Mesenteric fat pad (tissue), 1 donor: ENCODE measurements at places on chromosomes 12 and 14. TPM values are rescaled to one million over a fixed set of nuclear protein-coding genes. Genes with fewer than 3 reads are reported as not detected.

DNA sequence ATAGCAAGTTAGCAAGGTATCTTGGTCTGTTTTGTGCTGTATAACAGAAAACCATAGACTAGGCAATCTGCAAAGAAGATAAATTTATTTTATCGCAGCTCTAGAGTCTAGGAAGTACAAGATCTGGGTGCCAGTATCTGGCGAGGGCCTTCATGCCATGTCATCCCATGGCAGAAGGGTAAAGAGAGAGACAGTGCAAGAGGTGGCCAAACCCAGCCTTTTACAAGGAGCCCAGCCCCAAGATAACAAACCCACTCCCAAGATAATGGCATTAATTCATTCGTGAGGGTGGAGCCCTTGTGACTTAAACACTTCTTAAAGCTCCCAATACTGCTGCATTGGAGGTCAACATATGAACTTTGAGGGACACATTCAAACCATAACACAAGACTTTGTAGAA is 16.9 kb downstream of the RPS29 start:
- no peak for DNase-seq

DNA sequence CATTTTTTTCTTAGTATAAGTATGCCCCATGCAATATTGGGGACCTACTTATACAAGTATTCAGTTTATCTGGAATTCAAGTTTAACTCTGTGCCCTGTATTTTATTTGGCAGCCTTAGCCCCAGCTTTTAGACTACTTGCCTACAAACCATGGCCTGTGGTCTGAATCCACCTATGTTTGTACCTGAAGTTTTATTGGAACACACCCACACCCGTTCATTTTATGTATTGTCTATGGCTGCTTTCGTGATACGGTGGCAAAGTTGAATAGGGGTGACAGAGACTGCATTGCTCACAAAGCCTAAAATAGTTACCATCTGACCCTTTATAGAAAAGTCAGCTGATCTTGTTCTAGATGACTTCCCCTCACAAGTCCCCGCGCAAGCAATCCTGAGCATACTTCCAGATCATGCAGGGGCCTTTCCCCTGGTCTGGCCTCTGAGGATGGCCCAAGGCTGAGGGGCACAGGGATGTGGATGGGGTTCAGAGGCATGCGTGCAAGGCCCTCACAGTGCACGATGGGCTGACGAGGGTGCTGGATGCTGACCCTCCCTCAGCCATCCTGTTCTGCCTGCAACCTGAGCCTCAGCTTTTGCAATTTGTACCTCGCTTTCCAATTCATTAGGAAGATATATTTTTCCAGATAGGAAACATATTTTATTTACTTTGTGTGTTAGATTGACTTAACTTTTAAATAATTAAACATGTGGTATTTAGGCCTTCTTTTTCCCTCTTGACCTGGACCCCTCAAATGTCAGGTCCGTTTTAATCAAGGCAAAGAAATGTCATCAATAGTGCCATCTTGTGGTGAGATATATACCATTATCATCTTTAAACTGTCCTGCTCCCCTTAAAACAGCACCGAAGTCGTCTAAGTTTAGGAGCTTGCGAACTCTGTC is 527.3 kb upstream of the CCDC196 start:
- DNase-seq: no peak

GRCh38 chr14:34172550-34173368 is 221.9 kb upstream of the EGLN3 start:
- no peak for DNase-seq

DNA sequence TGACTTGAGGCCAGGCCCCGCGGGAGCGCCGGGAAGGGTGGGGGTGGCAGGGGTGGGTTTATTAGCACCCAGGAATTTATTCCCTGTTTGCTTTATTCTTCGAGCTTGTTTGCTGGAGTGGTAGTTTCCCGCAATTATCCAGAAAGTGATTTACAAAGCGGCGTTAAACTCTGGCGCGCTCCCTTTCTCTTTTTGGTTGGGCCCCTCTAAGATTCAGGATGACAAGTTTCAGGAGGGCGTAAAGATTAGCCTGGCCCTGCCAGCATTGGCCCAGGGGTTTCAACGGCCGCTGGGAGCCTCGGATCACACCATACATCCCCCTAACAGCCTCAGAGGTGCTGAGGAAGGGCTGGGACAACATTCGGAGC is 444 bp upstream of the NKX2-8 start:
- no peak for DNase-seq

- DNase-seq: no peak
Measured at GRCh38 chr14:84401631-84402030, 1128.3 kb upstream of the FLRT2 start.

GRCh38 chr14:52071675-52072074 is 2.8 kb upstream of the NID2 start:
- DNase-seq: no peak

Gene PYM1
- total RNA-seq: 30.5 TPM

Gene BDKRB1
- 0.71 TPM for total RNA-seq

Gene SLC5A8
- total RNA-seq: not detected

Gene RTN1
- total RNA-seq: 15.4 TPM
